ENCODE measurements at places on chromosomes 4 and X.

DNA sequence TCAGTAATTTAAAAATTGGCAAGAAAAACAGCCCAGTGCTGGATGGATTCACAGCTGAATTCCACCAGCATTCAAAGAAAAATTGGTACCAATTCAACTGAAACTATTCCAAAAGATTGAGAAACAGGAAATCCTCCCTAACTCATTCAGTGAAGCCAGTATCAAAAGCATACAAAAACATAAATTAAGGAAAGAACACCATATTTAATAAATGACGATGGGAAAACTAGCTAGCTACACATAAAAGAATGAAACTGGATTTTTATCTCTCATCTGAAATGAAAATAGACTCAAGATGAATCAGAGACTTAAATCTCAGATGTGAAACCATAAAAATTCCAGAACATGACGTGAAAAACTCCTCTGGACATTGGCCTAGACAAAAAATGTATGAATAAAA lies 516.8 kb upstream of the SPANXN1 start:
- no peak for DNase-seq

- DNase-seq, result no peak
Observed at GRCh38 chr4:122764821-122765215, 32.3 kb downstream of the BBS12 start.

GRCh38 chr4:93865650-93866049 lies 37.1 kb downstream of the ATOH1 start:
- DNase-seq, result no peak

- no peak for DNase-seq
Observed at GRCh38 chr4:136754810-136755530, 777.3 kb downstream of the PCDH18 start.

DNA sequence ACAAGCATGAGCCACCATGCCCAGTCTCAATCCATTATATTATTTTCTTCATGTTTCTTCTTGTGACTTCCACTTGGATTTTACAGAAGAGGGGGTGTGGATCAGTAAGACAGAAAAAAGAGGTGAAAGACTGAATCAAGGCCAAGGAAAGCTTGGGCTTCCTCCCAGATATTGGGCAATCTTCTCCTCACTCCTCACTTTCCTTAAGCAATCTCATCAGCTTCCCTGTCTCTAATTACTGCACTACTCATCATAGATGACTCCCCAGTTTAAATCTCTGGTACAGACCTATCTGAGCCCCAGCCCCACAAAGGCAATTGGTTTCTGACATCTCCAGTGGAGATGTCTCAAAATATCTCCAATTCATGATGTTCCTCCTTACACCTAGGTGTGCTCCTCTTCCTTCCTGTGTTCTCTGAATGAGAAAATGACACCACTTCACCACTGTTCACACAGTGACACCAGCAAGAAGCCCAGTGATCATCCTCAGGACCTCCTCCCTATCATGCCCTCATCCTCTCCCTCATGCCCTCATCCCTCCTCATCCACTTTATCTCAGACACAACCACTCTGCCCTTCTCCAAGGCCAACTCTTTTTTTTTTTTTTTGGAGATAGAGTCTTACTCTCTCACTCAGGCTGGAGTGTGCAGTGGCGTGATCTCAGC lies 44.8 kb upstream of the HERC6 start:
- no peak for DNase-seq

DNA sequence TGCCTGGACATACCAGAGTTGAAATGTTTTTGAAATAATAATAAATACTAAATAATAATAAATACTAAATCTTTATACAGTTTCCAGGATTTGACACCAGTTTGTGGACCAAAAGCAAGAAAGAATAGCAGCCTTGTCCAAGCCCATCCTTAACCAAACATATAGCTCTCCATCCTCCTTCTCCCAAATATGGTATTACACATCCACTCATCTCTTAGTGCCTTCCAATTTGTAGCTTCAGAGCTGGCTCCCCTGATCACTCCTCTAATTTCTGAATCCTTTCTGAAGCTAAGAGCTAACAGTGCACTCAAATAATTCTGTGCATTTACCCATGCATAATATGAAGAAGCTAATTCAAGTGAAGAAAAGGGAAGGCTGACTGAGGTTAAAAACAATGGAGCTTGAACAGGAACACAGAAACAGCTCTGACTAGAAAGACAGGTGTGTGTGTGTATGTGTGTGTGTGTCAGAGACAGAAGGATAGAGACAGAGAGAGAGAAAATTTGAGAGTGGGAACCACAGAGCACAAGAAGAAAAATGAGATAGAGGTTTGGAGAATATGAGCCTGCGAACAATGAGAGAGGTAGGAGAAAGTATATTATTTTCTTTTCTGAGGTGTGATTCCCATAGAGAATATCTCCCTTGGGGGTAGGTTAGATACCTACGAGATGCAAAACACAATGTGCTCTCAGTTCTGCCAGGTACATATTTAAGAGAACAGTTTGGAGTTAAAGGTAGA lies 123.5 kb downstream of the CAMK2D start:
- DNase-seq, result no peak

DNA sequence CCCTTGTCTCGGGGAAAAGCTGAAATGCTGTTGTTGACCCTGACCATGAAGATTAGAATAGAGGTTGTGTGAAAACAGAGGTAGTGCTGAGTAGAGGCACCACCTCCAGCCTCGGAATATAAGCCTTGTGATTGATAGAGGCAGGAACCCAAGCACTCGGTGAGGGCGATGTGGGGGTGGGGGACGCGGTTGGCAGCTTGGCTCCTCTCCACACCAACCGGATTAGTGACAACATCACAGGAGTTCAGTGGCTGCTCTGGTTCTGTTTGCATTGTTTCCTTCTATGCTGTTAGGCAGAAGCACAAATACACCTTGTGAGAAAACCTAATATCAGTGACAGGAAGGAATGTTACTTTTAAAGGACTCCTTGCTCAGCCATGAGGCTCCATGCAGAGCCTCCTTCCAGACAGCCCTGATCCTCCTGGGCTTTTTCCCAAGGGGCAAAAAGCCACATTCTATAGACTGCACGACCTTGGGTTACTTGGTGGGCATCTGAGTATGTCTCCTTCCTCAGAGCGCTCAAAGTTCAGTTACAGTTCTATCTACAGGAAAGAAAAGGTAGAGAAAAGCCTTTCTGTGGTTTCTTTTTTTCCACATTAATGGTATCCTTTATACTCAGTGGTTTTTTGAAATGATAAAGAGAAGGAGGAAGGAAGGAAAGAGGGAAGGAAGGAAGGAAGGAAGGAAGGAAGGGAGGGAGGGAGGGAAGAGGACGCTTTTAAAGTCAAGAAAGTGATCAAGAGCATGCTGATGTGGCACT lies 150.4 kb upstream of the NOCT start:
- DNase-seq, result no peak

- no peak for DNase-seq
Observed at GRCh38 chr4:174358410-174358809, 74.7 kb downstream of the CEP44 start.

DNA sequence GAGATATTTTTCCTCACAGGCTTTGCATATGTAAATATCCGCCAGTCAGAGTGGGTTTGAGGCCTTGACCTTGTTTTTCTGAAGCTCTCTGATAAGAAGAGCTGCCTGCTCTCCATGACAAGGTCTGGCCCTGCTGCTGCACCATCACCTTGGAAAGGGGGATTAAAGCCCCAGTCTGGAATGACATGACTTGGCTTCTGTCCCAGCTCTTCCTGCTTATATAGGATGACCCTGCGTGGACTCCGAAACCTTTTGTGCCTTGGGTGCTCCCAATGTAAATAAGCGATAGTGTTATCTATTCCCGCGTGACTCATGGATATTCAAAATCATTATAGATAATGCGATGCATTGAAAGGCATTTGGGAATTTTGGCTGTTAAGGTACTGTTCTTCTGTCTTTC lies 139.3 kb downstream of the BMPR1B start:
- DNase-seq, result no peak

- DNase-seq, result no peak
Observed at GRCh38 chrX:77977095-77977494, 7.7 kb upstream of the PGAM4 start.

GRCh38 chr4:20368926-20369325 lies 117.2 kb downstream of the SLIT2 start:
- DNase-seq, result no peak

- DNase-seq, result no peak
Observed at GRCh38 chrX:154827194-154828015, 7.1 kb downstream of the SMIM9 start.

DNA sequence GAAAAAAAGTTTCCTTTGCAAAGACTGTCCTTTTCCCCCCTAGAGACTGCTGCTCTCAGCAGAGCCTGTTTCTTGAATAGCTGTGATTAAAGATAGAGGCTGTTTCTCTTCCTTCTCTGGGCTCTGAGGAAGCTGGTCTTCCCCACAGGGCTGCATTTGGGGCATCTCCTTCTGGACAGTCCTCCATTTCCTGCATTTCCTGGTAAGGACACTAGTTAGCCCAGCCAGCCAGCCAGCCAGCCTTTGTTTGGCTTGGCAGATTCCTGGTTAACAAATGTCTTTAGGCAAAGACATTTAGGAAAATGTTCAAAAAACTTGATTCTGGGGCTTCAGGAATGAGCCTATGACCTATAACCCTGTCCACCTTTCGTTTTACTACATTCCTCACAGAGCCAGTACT lies 34.0 kb upstream of the PLAC1 start:
- DNase-seq, result no peak

GRCh38 chr4:1489639-1489995 lies 83.4 kb upstream of the NKX1-1 start:
- DNase-seq, result no peak

DNA sequence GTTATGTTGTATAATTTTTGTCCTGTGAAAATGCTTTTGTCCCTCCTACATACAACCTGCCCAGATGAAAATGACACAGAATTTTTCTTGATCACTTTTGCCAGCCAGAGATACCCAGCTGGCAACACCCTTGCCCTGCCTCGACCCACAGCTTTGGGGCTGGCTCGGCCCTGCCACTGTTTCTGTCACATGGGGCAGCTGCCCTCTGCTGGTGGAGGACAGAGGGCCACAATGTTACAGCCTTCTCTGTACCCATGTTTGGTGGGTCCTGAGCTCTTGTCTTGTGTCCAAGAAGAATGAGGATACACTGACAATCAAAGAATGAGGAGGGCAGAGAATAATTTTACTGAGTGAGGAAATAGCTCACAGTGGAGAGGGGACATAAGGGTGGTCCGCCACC lies 31.1 kb downstream of the BMP15 start:
- DNase-seq, result peak; percentile 32

DNA sequence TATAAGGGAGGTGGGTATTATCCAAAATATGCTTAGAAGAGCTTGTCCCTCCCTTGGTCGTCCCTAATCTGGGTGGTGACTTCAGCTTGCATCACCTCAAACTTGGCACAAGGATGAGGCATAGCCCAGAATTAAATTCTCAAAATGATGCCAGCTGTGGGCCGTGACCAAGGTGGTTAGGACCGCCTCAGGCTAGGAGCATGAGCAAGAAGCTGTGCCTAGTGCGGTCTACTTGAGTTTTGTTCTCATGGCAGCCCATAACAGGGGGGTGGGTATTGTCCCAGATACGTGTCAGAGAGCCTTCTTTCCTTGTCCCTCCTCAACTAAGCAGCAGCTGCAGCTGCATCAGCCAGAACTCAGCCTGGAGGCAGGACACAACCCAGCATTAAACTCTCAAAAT lies 2620.0 kb downstream of the PCDH7 start:
- DNase-seq, result no peak

GRCh38 chr4:177408023-177408422 lies 34.2 kb downstream of the AGA start:
- DNase-seq, result no peak

- DNase-seq, result no peak
Observed at GRCh38 chr4:1676605-1677525, 7.2 kb downstream of the FAM53A start.

GRCh38 chr4:60019180-60019579 lies 1180.9 kb upstream of the ADGRL3 start:
- peak; percentile 58 for DNase-seq

DNA sequence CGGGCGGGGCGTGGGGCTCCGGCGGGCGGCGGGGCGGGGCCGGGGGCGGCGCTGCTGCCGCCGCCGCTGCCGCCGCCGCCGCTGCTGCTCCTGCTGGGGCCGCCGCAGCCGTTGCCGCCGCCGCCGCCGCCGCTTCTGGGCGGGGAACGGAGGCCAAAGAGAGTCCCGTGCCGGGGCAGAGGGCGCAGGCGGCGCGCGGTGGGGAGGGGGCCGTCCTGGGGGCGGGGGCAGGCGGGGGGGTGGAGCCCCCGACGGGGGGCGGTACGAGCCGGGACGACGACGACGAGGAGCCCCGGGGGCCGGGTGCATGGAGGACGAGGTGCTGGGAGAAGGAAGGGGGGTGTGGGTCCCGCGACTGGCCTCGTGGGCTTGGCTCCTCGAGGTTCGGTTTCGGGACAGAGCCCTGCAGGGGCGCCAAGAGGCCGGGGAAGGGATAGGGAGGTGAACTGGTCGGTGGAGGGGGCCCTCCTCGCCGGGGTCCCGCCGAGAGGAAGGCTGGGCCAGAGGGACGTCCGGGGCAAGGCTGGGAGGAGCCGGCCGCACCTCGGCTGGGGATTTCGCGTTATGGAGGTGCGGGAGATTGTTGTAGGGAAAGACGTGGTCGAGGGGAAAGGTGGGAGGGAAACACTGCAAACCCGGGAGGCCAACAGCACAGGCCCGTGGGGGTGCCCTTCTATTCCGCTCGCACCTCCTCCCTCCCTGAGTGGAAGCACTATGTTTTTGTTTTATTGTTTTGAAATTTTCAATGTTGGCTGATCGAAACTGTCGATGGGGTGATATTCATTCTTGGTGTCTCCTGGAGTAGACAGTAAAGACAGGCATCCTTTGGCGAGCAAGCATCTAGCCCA lies 1.9 kb downstream of the BCORL1 start:
- peak; percentile 35 for DNase-seq

DNA sequence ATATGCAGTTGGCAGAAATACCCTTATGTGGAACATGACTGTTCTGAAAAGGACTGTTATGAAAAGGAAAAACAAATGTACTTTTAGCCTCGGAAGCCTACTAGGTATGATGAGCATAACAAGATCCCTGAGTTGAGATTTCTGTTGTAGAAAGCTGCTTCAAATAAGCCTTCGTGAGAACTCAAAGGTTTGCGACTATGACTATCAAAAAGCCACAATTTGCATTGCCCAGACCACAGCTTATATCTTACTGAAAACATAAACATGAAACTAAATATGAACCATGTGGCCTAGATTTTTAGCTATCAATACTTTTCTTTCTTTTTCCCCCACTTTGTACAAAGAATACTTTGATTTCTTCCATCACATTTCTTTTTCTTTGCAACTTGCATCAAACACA lies 398.2 kb upstream of the LCORL start:
- DNase-seq, result no peak

GRCh38 chrX:50206753-50207152 lies 2.2 kb downstream of the CCNB3 start:
- no peak for DNase-seq
